Esophagus mucosa (tissue), 1 donor: ENCODE measurements at places on chromosomes 11 and 22. TPM values are rescaled to one million over a fixed set of nuclear protein-coding genes. Genes with fewer than 3 reads are reported as not detected.

- ATAC-seq = no peak
Observed at GRCh38 chr11:37951996-37952395, 1354.0 kb upstream of the RAG2 start.

GRCh38 chr11:64358907-64359711 is at the start of gene RPS6KA4:
Gene RPS6KA4, plus strand, starts transcription at chr11:64359162. Its CDS starts 74 bp downstream, at chr11:64359236.
- peak; percentile 75 for ATAC-seq

Gene SLC25A18
- 0.08 TPM for total RNA-seq

GRCh38 chr22:43432883-43433415 is 21.1 kb downstream of the MPPED1 start:
- ATAC-seq = no peak

Gene WNT11
- total RNA-seq = 0.08 TPM

- no peak for ATAC-seq
Observed at GRCh38 chr11:11478687-11479086, 125.6 kb upstream of the CSNK2A3 start.

GRCh38 chr11:130721736-130722135 is 194.5 kb downstream of the SNX19 start:
- ATAC-seq = peak; percentile 86

Gene MPPED2
- 0.72 TPM for total RNA-seq

Gene APLNR
- 1.8 TPM for total RNA-seq

DNA sequence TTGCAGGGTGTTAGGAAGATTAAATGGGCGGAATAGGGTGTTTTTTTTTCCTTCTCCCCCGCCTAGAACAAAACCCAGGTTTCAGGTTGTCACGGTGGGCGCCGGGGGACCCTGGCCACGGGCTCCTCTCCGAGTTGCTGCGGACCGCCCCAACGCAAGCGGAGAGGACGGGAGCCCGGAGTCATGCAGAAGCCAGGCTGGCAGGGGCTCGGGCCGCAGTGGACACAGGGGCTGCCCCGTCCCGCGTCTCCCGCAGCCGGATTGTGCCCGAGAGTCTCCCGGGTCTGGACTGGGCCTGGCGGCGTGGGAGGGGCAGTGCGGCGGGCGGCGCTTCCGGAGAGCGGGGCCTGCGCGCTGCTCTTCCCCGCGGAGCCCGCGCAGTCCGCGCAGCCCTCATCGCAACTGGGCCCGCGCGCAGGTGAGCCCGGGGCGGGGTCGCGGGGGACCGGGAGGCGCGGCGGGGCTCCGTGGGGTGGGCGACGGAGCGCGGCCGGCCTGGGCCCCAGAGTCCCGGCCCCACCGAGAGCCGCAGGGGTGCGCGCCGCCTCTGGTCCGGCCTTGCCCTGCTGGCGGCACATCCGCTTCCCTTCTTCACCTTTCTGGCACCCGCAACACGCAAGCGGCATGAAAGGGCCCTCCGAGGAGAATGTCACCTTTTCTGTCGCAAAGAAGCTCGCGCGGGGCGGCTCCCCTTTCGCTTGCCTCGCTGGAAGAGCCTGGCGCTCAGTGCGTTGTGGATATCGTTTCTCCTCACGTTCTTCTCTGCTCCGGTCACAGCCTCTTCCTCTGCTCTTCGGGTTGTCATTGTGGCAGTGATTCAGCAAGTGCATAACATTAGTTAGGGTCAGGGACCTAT is at the start of gene TIRAP:
TSS of gene TIRAP (plus strand) at position 358 of the 856 bp plus-strand sequence. CDS start 7,802 bp downstream, outside the sequence.
- peak; percentile 84 for ATAC-seq

DNA sequence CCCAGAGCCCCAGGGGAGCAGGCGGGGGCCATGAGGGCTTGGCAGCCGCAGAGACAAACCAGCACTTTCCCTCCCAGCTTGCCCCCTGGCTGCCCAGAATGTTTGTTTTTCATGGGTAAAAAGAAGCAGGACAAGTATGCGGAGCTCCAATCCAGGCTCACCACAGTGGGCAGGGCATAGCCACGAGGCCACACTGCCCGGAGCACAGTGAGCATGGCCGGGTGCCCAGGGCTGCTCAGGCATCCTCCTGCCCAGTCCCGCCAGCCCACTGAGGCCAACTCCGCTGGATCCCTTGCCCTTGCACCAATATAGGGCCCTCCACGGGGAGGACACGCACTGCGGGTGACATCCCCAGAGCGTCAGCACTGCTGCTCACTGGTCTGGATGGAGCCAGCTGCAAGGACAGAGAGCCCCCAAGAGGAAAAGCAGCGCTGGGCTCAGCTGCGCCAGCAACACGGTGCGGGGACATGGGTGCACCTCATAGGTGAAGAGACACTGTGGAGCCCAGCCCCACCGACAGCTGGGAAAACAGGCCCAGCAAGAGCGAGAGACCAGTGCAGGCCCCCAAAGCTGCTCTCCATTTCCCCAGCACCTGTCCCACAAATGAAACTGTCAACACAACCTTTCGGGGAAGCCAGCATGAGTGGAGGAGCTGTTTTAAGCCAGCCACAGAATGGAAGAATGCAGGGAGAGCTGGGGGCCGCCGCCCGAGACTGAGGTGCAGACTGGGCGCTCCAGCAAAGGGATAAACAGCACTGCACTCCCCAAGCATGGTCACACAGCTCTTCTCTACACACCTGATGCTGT is 24.8 kb downstream of the ARVCF start:
- ATAC-seq = no peak

- ATAC-seq = no peak
Observed at GRCh38 chr22:33883961-33884808, 36.1 kb downstream of the LARGE1 start.

GRCh38 chr11:74929431-74930363 is 19.2 kb downstream of the XRRA1 start:
- peak; percentile 85 for ATAC-seq

GRCh38 chr11:67556244-67556643 is 27.4 kb upstream of the GSTP1 start:
- ATAC-seq = no peak

Gene HSPB2
- 0.32 TPM for total RNA-seq

DNA sequence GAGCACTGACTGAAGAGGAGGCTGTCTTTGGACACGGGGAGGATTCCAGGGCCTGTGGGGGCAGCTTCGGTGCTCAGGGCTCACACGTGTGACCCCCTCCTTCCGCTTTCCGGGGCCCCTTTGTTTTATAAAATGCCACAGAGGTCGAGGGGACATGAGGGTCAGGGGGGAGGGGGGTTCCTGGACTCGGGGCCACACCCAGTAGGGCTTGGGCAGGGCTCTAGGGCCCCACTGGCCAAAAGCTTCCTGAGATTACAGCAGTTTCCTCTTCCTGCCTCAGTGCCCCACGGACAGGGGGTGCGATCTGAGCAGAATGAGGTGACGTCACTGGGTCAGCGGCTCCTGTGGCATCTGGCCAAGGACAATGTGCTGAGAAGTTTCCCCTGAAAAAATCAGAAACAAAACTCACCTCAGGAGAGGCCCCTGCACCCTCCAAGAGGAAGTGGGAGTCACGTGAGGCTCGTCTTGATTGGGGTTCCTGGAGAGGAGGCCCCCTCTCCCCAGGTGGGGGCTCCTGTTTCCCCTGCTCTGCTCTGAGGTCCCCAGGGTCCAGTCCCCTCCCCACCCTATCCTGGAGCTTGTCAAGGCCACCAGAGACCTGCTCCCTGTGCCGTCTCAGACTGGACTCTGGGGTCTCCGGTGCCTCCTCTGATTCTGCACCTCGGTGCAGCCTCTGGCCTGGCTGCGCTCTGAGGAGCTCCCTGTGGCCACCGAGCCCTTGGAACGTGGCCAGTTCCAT is 6.4 kb upstream of the IFITM3 start:
- peak; percentile 73 for ATAC-seq
